AG08395 (cell line): ENCODE measurements at places on chromosomes 13 and 19.
A peak's percentile ranks its signal among the peaks of the same experiment; 100 is the strongest.

- DNase-seq, result no peak
These were observed 412.5 kb downstream of the OXGR1 start for GRCh38 chr13:96581741-96582140.

GRCh38 chr13:33227927-33228647 lies 57.5 kb downstream of the STARD13 start:
- no peak for DNase-seq

- no peak for DNase-seq
These were observed 81.3 kb upstream of the FRY start for GRCh38 chr13:31950111-31950815.

- DNase-seq, result no peak
These were observed 558.8 kb upstream of the KLHL1 start for GRCh38 chr13:70666883-70667556.

DNA sequence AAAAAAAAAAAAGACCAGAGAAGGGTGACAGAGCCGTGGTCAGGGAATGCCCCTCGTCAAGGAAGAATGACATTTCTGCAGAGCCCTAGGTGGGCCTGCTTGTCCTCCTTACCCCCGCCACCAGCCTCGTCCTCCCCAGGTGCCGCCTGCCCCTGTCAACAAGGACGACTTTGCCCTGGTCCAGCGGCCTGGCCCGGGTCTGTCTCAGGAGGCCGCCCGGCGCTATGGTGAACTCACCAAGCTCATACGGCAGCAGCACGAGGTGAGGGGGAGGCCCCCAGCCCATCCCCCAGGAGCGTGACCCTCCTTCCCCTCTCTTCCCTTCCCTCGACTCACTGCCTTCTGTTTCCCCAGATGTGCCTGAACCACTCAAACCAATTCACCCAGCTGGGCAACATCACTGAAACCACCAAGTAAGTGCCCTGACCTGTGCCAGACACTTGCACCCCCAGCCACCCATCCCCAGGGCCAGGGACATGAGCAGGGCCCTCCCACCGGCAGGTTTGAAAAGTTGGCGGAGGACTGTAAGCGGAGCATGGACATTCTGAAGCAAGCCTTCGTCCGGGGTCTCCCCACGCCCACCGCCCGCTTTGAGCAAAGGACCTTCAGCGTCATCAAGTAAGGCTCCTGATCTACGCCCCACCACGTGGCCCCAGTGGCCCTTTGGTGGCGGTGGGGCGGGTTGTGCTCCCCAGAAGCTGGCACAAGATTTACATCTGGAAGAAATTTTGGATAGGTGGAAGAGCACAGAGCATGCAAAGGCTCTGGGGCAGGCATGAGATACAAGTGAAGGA lies 14.8 kb downstream of the PODNL1 start:
- DNase-seq, result no peak

- no peak for DNase-seq
These were observed 10.2 kb downstream of the SMIM7 start for GRCh38 chr19:16649734-16650133.

GRCh38 chr19:19385896-19386869 lies 19.3 kb upstream of the GATAD2A start:
- DNase-seq, result no peak

DNA sequence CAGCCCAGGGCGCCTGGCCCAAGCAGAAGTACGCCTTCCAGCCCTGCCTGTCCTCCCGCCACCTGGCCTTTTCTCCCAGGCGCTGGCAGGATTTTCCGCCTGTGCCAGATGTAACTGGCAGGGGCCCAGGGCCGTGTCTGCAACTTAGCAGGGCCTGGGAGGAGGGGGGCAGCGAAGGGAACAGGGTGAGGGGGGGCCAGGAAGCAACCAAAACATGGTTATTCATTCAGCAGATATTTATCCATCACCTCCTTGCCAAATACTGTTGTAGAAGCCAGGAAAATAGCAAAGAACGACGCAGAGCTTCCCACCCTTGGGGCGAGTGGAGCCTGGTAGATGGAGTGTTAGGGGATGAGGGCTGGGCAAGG lies 5.6 kb downstream of the TLE6 start:
- DNase-seq, result peak; percentile 93

GRCh38 chr19:52778811-52779210 lies 7.8 kb downstream of the ZNF600 start:
- DNase-seq, result no peak

DNA sequence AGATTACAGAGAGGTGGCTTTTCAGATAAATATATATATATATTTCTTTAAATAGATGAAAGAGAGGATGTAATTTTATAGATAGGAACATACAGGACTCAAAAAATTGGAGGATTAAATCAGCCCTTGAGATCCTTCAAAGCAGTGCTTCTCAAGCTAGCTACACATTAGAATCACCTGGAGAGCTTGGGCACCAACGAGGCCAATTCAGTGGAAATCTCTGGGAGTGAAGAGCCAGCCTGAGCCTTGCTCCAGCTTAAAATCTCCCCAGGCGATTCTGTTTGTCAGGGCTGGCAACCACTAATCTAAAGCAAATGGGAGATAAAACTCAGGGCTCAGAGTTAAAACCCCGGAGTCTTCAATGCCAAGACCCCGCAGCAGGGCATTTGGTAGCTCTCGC lies 15.0 kb upstream of the CLN5 start:
- no peak for DNase-seq

DNA sequence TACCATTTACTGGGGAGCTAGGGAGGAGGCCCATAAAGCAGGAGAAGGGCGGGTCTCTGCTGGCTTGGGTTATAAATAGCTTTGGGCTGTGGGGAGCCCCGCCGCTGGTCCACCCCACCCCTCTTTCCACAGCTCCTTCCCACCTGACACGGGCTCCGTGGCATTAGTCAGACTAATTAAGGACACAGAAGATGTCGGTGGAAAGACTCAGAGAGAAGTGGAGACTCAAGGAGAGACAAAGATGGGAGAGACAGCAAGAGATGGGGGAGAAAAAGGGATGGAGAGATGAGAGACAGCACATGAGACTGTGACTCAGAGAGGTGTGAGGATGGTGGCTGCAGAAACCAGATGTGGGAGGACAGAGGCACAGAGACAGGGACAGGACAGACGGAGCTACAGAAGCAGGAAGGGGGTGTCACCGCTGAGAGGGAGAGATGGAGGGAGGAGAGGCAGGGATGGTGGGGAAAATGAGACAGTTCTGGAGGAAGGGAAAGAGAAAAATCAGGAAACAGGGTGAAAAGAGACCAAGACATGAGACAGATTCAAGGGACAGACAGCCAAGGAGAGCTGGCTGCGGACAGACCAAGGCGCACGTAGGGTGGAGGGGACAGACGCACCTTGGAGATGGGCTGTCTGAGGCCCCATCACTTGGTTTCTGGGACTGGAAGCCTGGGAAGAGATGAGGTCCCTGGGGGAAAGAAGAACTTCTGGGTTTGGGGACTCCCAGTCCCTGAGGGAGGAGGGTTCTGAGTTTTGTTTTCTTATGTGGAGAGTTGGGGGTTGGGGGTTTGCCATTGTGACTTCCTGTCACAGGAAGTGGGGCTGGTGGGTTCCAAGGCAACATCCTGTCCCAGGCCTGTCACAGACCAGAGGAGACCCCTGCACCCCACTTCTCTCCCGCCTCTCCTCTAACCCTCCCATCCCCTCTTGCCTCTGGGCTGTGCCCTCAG lies 4.1 kb downstream of the ARHGEF1 start:
- no peak for DNase-seq

GRCh38 chr13:43846496-43847158 lies 32.9 kb downstream of the CCDC122 start:
- peak; percentile 55 for DNase-seq

DNA sequence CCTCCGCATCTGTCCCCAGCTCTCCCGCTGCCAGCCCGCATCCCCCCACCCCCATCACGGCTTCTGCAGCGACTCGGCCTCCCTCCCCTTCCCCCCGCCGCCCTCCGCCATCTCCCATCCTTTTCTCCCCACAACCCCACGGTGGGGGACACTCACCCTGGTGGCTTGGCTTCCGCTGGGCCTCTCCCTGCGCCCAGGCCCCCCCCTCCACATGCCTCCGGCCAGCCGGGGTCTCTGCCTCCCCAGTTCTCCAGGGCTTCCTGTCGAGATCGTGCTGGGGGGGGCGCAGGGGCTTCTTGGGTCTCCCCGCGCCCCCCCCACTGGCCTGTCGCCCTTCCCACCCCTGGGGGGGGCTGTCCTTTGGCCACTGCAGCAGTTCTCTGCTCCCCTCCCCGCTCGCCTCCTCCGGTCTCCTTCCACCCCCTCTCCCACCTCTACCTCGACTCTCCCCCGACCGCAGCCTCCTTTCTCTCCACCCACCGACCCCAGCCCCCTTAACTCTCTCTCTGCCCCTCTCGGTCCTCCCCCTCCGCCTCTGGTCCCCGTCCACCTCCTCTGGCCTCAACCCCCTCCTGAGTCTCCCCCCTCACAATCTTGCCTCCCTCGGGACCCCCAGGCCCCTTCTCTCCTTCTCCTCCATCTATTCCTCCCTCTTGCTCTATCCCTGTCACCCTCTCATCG lies 17.1 kb downstream of the LRRC4B start:
- no peak for DNase-seq

DNA sequence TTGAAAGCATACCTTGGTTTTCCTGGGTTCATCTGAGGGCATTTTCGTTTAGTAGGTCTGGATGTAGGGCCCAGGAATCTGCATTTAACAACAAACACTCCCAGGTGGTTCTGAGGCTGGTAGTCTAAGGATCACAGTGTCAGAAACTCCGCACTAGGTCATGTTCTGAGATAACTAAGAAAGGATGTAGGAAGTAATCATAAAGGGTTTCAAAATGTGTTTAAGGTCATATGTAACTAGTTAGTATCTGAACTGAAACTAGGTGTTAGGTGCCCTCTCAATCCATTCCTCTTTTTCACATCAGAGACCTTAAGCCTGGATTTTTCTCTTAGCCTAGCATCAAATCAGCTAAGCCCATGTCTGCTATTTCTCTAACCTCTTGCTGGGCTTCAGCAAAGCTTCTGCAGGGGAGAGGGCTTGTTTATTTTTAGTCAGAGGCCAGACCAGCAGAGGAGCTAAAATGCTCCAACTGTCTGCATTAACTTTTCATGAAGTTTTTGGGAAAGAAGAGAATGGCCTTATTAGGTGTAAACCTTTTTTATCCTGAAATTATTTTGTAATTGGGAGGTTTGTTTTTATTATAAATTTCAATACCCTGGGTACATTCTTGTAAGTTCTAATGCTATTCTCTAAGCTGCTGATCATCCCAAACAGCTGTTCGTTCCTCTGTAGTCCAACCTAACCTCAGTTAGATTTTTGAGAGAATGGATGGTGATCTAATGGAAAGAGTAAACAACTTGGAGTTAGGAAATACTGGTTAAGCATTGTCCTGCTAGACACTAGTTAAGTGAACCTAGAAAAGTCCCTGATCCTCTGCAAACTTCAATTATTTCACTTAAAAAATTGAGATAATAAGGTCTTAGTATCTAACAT lies 262.8 kb upstream of the RFC3 start:
- DNase-seq, result no peak

GRCh38 chr19:53865918-53866864 lies 1.5 kb upstream of the MYADM start:
- peak; percentile 81 for DNase-seq

DNA sequence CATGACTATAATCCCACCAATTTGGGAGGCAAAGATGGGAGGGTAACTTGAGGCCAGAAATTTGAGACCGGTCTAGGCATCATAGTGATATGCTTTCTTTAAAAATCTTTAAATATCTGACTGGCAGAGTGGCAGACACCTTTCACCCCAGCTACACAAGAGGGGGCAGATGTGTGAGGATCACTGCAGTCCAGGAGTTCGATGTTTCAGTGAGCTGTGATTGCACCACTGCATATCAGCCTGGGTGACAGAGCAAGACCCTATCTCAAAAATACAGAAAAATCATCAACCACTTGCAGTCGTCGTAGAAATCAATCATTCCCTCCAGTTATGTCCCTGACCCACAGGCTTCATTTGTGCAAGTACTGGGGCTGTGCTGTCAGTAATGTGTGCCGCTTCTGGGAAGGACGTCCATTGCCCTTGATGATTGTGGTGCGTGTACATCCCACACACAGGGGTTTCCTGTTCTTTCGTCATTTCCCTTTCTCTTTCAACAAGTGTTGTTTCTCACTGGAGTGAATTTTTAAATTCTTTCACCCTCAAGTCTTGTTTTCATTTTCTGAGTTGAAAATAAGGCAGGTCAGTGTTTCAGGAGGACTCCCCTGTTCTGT lies 1.4 kb downstream of the LGALS14 start:
- no peak for DNase-seq

GRCh38 chr13:75430436-75431209 lies 51.3 kb downstream of the TBC1D4 start:
- DNase-seq, result no peak

DNA sequence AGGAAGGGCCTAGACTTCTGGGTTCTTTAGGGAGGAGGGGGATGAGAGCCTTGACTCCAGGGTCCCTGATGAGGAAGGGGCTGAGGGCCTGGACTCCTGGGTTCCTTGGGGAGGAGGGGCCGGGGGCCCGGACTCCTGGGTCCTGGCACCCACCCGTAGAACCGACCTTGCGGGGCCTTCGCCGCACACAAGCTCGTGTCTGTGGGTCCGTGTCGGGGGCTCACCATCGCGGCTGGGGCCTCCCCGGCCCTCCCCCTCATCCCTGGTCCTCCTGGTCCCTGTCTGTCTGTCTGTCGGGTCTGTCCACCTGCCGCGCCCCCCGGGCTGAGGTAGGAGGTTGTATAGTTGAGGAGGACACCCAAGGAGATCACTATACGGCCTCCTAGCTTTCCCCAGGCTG lies 662 bp upstream of the SPACA6 start:
- DNase-seq, result no peak

DNA sequence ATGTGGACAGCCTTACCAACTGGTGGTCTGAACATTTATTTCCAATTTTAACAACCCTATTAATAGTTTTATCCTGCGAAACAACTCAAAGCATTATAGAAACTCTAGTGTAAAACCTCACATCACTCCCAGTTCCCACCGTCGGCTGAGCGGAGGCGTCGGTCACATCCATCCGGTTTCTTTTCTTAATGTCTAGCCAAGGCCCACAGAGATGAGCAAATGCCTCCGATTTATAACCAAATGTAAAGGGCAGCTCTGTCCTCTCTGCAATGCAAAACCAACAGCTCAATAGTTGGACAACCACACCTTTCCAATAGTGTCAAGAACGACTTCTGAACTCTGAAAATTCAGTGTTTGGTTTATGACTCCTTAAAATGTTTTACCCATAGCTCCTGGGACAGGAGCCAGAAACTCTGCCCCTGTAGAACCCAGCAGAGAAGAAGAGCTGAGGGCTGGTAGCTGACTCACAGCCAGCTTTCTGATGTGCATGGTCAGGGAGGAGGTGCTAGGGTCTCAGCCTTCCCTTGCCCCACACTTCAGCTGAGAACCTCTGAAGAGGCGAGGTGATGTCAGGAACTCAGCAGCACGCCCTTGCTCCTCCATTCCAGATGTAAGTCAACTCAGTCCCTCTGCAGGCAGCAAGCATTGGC lies 90.2 kb upstream of the UQCRFS1 start:
- DNase-seq, result no peak
